ENCODE measurements at places on chromosomes 6 and 20. TPM values are rescaled to one million over a fixed set of nuclear protein-coding genes. Genes with fewer than 3 reads are reported as not detected.

The TLDC2 gene
- total RNA-seq = not detected

The GINM1 gene
- total RNA-seq = 32.7 TPM

- DNase-seq = no peak
These were observed 149.3 kb downstream of the UTRN start for GRCh38 chr6:144434308-144434990.

DNA sequence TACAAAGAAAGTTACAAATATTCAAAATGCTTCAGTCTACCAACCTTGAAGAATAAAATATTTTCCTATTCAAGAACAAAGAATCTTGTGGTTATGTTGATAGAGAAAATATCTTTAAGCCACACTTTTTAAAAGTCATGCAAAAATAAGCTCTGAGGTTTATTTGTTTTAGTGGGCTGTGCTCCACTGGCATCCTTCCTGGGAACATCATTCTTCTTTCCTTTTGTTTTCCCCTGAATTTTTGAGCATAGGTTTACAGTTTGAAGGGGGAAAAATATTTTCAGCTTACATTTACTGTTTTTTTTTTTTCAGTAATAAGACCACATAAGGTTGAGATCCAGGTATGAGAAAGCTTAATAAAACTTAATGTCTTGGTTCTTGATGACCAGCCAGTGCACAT, 72.0 kb upstream of the BACH2 start:
- DNase-seq = no peak

DNA sequence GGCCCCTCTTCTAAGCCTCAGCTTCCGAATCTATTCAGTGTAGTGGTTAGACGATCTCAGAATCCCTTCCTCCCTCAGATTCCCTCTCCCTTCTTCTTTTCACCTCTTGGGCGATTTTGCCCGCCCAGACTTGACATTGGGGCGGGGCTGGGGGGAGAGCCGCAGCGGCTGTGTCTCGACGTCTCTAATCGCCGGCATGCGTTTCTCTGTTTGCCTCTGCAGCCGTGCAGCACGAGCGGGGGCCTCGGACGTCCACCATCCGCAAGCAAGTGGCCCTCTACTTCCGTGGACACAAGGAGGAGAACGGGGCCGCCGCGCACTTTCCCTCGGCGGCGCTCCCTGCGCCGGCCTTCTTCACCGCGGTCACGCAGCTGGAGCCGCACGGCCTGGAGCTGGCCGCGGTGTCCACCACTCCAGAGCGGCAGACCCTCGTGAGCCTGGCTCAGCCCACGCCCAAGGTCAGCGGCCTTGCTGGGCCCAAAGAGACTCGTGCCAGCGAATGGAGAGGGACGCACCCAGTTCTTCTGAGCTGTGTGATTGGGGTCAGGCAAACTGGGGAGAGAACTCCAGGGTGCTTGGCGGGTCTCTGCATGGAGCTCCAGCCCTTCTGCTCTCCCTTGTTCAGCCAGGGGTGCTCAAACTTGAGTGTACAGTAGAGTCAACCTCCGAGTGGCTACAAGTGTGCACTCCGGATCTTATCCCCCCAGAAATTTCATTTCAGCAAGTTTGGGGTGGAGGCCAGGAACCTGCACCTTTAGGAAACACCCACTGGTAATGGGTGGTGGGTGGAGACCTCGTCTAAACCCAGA, 10.7 kb downstream of the NR2E1 start:
- DNase-seq = no peak

DNA sequence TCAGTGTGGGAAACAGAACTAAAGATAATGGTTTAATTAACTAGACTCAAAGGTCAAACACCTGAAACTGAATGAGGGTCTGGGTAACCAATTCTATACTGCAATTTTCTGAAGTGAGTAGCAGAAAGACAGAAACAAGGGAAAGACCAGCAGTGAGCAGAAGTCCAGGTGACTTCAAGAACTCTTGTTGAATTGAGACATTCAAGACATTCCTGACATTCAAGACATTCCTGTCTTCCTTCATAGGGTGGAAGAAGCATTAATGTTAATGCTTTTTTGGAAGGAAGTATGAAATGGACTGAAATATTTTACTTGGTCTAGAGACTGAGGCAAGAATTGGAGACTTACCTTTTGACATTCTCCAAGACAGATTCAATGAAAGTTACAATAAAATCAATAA, 529.9 kb upstream of the MMS22L start:
- DNase-seq = no peak
